ENCODE measurements at places on chromosomes 2 and 18.

- DNase-seq, result no peak
Observed at GRCh38 chr2:43298500-43298899, 72.1 kb upstream of the ZFP36L2 start.

GRCh38 chr18:12651651-12652050 lies 6.3 kb downstream of the SPIRE1 start:
- no peak for DNase-seq

- DNase-seq, result no peak
Observed at GRCh38 chr2:164388511-164388910, 232.8 kb downstream of the GRB14 start.

DNA sequence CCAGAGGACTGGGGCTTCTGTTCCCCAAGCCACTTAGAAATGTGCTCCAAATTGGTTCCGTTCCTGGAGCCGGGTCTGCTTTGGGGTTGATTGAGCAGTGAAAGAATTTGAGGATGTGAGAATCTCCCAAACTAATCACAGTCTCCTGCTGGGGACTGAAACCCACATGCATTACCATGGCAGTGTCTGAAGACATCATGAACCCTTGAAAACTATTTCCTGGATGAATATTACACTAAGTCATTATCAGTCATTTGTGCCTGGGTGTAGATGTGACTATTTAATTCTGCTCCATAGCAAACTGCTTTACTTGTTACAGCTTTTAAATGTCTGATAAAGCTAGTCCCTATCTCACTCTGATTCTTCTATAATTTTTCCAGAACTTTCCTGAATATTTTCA lies 27.6 kb downstream of the SPP2 start:
- DNase-seq, result no peak

DNA sequence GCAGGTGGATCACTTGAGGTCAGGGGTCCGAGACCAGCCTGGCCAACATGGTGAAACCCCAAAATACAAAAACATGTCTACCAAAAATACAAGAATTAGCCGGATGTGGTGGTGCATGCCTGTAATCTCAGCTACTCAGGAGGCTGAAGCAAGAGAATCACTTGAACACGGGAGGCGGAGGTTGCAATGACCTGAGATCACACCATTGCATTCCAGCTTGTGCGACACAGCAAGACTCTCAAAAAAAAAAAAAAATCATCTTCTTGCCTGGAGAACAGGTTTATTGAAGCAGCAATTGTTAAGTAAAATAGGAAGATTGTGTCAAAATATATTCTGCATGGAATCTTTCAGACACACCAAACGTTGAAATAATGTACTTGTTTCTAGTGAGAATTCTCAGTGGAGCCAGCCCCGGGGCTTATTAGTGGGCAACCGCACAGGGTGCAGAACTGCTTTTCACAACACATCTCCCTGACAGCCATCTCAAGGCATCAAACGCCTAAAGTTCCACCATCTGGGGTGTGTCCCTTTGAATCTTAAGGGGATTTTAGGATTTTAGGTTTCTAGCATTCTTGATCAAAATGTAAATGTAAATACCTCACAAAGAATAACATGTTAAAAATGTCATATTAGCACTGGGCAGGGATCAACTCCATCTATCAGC lies 28.6 kb upstream of the PPP4R1 start:
- DNase-seq, result no peak

GRCh38 chr18:73664896-73665295 lies 482.7 kb downstream of the FBXO15 start:
- DNase-seq, result no peak

GRCh38 chr2:235582081-235582686 lies 88.3 kb downstream of the AGAP1 start:
- no peak for DNase-seq

DNA sequence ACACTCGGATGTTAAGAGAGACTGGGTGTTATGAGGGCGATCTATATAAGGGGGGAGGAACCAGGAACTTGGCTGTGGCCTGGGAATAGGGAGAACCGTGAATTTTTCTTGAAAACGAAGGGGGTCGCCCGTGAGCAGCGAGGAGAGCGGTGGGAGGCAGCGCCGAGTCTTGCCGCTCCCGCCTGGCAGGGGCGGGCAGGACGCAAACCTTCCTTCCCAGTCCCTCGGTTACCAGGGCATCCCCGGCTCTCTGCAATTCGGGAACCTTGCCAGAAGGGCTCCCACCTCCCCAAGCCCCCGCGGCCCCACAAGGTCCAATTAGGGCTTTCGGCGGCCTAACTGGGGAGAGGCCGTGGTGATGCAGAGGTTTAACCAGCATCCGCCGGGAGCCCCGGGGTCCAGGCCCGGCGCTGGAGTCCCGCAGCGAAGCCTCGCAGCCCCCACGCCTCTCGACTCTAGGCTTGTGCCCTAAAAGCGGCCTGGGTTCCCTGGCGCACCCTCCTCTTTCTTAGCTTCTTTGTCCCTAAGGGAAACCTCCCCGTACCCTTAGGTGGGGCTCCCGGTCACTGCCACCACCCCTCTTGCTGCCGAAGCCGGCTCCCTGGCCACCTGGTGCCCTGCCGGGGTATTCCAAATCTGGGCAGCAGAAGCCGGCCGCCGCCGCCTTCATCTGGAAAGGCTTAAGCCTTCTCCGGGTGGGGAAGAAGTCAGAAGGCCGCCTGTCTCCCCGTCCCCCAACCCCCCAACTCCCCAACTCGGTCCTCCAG lies 680 bp upstream of the FHOD3 start:
- DNase-seq, result peak; percentile 62

- no peak for DNase-seq
Observed at GRCh38 chr2:140506606-140507005, 1624.2 kb downstream of the LRP1B start.

DNA sequence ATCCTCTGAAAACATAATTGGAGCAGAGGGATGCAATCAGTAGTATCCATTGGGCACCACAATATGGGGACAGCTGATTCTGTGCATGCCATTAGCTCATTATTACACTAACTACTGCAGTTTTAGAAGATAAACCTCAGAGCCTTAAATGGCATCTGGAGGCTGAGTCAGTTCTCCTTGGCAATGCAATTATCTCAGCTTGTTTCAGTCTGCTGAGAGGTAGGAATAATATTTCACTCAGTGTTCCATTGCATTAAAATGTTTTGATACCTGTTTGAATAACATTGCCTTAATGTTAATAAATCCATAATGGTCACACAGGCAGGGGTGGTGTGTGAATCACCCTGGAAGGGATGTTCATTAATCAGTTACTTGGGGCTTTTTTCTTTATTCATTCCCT lies 309.6 kb downstream of the LRRTM1 start:
- no peak for DNase-seq

- no peak for DNase-seq
Observed at GRCh38 chr2:183070942-183071844, 7.4 kb upstream of the DUSP19 start.

- no peak for DNase-seq
Observed at GRCh38 chr2:240916571-240917008, 10.5 kb downstream of the CROCC2 start.

DNA sequence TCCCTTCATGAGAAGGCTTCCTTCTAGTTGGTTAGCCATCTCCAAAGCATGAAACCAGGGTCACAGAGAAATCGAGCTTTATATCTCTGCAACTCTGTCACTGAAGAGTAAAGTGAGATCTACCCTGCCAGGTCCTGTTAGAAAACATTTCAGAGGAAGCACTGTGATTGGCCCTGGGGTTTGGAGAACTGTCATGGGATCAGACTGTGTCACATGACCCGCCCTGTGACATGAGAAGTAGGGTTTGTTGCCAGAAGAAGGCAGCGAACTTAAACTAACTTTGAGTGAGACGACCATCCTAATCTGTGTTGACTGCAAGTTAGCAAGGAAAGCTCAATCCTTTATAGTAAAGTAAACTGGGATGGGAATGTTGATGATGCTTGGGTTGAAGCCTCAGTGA lies 55.5 kb downstream of the SLC9A2 start:
- DNase-seq, result no peak

GRCh38 chr2:166831930-166832329 lies 56.4 kb upstream of the XIRP2 start:
- no peak for DNase-seq

GRCh38 chr18:75824661-75825060 lies 397.2 kb upstream of the SMIM21 start:
- no peak for DNase-seq

- no peak for DNase-seq
Observed at GRCh38 chr2:1115843-1116539, 165.3 kb downstream of the SNTG2 start.

DNA sequence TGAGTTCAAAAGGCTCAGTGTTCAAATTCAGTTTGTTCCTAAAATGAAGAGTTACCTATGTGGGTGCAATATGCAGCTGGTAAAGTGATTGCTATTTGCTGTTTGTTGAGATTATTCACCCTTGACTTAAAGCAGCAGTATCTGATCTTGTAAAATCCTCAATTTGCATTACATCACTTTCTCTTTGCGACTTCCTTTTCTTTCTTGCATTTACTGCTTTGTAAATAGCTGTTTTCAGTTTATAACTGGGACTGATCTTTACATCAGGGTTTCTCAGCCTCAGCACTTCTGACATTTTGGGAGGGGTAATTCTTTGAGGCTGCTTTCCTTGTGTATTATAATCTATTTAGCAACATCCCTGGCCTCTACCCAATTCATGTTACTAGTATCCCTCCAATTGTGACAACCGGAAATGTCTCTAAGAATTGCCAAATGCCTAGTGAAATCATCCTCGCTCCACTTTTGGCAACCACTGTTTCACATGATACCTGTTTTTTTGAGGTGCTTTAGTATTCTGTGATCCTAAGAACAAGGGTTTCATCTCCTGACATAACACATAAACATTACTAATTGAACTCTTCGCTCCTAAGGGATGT lies 12.1 kb upstream of the ERCC3 start:
- no peak for DNase-seq

DNA sequence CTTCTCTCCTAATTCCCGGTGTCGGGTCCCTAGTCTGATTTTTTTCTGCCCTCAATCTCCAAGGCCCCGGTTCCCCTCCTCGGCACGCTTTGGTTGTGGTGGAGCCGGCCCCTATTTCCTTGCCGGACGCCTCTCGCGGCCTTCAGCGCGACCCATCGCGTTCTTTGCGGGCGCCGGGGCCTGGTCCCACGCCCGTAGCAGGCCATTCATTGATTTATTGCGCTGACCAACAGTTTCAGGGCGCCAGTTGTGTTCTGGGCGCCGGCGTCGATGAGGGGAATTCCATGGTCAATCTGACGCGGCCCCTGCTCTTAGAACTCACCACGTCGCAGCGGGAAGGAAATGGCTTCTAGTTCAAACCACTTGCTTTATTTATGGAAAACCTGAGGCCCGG lies 396 bp downstream of the CNOT9 start:
- DNase-seq, result no peak

- no peak for DNase-seq
Observed at GRCh38 chr2:230246206-230246605, 20.7 kb downstream of the SP140 start.

DNA sequence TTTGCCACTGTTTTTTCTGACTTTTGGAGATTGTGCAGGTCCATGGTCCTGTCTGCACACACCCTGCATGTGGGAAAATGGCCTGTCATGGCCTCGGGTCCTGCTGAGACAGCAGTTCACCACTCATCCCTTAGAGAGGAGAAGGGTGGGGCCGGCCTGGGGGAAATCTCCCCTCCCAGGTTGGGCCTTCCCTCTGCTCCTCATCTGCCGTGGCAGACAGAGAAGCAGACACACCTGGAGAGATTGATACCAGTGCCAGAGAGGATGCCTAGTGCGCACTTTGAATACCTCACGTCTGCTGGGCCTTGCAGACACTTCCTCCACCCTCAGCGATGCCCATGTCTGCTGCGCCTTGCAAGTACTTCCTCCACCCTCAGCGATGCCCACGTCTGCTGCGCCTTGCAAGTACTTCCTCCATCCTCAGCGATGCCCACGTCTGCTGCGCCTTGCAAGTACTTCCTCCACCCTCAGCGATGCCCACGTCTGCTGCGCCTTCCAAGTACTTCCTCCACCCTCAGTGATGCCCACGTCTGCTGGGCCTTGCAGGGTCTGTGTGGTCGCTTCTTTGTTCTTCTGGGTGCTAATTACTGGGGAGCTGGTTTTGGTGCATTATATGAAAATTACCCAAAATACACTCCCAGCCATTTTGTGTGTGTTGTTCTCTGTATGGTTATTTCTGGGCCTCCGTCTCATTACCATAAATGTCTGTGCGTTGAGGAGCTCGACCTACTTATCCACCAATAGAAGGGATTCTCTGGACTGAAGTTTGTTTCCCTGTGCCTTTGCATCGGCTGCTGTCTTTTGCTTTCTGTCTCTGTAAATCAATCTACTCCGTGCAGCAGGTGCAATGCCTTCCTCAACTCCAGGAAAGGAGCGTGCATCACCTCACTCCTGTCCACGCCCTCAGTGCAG lies 186.9 kb upstream of the PXDN start:
- DNase-seq, result no peak

DNA sequence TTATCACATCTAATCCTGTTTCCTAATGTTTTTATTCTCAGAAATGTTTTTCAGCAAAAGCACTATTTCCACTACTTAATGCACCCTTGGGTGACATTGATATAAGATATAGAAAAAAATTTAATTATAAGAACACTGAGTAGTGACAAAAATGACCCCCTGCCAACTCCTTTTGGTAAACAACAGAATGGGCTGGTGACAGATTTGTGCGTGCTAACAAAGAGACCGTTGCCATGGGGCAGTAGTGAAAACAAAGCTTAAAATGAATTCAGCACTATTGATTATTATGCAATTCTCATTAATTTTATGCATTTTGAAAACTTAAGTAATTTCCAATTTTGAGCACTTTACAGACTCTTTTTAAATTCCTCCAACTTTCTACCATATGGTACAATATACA lies 33.1 kb downstream of the RDH14 start:
- no peak for DNase-seq

DNA sequence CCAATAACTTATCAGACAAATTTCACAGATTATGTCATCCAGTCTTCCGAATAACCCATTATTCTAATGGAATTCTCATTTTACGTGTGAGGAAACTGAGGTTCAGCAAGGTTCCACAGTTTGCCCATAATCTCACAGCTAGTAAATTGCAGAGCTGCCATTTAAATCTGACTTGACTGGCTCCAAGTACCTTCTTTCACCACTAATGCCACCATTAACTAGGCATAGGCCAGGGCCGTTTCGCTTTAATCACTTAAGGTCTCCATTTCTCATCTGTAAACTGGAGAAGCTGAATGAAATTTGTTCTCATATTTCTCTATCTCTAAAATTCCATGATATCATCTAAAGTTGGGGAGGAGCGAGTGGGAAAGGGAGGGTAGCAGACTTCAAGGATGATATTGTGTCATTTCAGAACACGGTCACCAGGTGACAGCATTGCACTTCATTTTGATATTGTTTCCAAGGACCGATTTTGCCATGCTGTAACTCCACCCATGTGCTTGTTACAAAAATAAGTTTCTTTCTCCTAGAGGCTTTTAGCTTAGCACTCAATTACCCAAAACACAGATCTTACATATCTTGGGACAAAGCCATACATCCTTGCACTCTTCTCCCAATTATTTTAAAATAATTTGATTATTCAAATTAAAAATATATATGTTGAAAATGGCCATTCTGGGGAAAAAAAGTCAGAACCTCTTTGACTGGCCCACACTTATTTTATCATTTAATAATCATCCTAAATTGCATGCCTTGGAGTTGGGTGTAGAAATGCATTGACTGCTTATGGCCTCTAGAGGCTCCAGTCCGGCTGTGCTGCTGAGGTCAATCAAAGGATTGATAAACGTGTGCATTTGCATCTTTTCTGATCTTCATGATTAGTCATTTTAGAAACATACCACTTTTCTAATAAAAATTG lies 123.8 kb downstream of the AKAIN1 start:
- DNase-seq, result no peak
